ENCODE measurements at places on chromosomes 2 and 18. TPM values are rescaled to one million over a fixed set of nuclear protein-coding genes. Genes with fewer than 3 reads are reported as not detected.

CFAP65 gene
- total RNA-seq: not detected

ORC2 gene
- 23.3 TPM for total RNA-seq

OR6B2 gene
- total RNA-seq: not detected

CHRND gene
- total RNA-seq: not detected

CCBE1 gene
- 5.7 TPM for total RNA-seq

TEKT4 gene
- not detected for total RNA-seq

MRPL53 gene
- total RNA-seq: 41.8 TPM

FOXI3 gene
- not detected for total RNA-seq

SLC11A1 gene
- 60.8 TPM for total RNA-seq

QPCT gene
- 4.0 TPM for total RNA-seq

ABI2 gene
- total RNA-seq: 25.7 TPM

Data from subcutaneous adipose tissue (tissue), 4 donors.